Right atrium auricular region (tissue), 2 donors: ENCODE measurements at places on chromosomes 5 and 9. TPM values are rescaled to one million over a fixed set of nuclear protein-coding genes. Genes with fewer than 3 reads are reported as not detected.

Gene SOX30
- total RNA-seq: not detected

Gene IFNA21
- not detected for total RNA-seq

Gene OMD
- 22.7 TPM for total RNA-seq

Gene PRUNE2
- total RNA-seq: 28.5 TPM

Gene MOB3B
- total RNA-seq: 2.9 TPM

Gene GPR150
- not detected for total RNA-seq

Gene FOXD4L5
- not detected for total RNA-seq

Gene PROB1
- total RNA-seq: 15.8 TPM

DNA sequence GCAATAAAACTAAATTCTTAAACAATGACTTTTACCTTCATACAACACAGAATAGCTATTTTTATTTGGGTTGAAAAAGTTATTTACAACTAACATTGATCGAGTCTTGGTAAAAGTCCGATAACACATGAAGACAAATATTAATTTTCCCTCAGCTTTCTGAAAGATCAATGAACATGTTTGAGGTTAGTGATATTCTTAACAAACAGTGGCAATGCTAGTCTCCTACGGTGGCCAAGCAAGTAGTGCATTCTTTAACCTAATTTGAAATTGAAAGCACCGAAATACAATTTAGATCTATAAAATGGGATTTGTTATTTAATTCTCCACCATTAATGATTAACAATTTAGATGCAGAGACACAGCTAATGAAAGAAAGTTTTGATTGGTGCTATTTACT lies 435.1 kb downstream of the HCN1 start:
- no peak overlapping the region for H3K27ac ChIP-seq
- H3K27me3 ChIP-seq: no peaks in the 10 kb centered on the region
- no peak overlapping the region for H3K4me3 ChIP-seq
- DNase-seq: no peak

DNA sequence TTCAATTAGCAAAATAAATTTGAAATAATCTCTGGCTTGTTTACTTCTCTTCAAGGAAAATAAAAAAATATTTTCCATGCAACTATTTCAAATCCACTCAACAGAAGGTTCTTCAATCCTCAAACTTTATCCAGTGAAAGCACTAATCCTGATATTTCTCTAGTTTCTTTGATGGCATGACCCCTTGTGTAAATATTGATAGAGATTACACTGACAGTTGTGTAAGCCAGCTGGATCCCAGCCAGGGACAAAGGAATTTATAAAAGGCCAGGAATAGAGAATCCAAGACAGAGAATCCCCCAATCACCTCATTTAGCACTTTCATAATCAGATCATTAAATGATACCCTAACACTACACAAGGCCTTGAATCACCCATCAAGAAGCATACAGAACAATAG lies 135.2 kb downstream of the GNA14 start:
- no peaks in the 10 kb centered on the region for H3K36me3 ChIP-seq
- DNase-seq: no peak
- H3K4me3 ChIP-seq: no peak overlapping the region
- no peaks in the 10 kb centered on the region for H3K27me3 ChIP-seq
- H3K4me1 ChIP-seq: no peaks in the 10 kb centered on the region

DNA sequence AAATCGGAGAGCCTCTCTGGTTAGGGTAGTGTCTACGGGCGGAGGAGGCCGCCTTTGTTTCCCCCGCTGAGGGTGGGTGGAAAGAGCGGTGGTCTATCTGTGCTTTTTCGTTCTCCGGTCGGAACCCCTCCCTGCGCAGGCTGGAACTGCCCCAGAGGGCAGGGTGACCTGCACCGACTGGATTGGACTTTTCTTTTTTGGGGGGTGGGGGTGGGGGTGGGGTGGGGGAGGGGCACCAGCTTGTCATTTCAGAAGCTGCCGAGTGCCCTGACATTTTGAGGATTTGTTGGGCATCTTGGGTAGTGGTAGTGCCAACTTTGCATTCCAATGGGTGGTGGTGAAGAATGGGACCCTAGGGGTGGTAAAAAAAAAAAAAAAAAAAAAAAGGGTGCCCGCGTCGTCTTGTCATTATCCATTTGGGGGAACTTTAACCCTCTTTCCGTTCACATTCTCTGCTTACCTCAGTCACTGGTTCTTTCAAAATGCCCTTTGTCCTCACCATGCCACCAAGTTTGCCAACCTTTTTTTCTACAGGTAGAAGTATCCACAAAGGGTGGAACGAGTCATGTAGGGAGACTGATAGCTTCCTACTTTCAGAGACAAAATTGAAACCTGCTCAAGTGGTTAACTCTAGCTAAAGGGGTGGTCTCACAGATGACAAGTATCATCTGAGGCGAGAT lies 1.3 kb downstream of the UBE2R2 start:
- peak overlapping the region; percentile 83 for H3K4me3 ChIP-seq
- H3K27ac ChIP-seq: peak overlapping the region; percentile 98
- H3K4me1 ChIP-seq: peaks cover 59% of the 10 kb centered on the region

DNA sequence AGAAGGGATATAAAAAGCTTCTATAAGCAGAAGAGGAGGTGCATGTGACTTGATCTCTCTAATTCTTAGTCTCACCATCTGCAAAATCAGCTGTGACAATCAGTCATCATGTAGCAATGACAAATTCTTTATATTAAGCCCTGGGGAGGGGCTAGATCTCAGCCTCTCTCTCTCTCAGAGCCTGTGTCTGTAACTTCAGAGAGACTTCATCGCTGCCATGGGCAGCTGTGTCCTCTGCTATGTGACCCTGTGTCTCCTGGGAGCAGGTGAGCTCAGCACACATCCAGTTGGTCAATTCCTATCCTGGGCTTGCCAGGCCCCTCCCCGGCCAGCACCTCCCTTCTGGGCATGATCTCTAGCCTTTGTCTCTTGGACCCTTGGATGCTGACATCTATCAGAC lies 109.6 kb downstream of the ANKRD18B start:
- no peak overlapping the region for H3K27ac ChIP-seq
- no peaks in the 10 kb centered on the region for H3K4me1 ChIP-seq
- H3K36me3 ChIP-seq: no peaks in the 10 kb centered on the region
- DNase-seq: no peak
- no peaks in the 10 kb centered on the region for H3K27me3 ChIP-seq
- H3K4me3 ChIP-seq: no peak overlapping the region

DNA sequence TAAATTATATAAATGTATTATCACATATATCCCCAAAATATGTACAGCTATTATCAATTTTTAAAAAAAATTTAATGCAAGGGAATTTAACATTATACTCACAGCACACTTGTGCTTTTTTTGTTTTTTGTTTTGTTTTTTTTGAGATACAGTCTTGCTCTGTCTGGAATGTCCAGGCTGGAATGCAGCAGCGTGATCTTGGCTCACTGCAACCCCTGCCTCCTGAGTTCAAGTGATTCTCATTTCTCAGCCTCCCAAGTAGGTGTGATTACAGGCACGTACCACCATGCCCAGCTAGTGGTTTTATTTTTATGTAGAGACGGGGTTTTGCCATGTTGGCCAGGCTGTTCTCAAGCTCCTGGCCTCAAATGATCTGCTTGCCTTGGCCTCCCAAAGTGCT lies 58.3 kb downstream of the GLIS3 start:
- no peaks in the 10 kb centered on the region for H3K4me1 ChIP-seq
- no peaks in the 10 kb centered on the region for H3K36me3 ChIP-seq
- DNase-seq: no peak
- no peaks in the 10 kb centered on the region for H3K27me3 ChIP-seq

GRCh38 chr5:127192836-127193338 lies 97.7 kb upstream of the MEGF10 start:
- H3K27me3 ChIP-seq: no peaks in the 10 kb centered on the region
- no peak overlapping the region for H3K4me3 ChIP-seq
- H3K27ac ChIP-seq: no peak overlapping the region

DNA sequence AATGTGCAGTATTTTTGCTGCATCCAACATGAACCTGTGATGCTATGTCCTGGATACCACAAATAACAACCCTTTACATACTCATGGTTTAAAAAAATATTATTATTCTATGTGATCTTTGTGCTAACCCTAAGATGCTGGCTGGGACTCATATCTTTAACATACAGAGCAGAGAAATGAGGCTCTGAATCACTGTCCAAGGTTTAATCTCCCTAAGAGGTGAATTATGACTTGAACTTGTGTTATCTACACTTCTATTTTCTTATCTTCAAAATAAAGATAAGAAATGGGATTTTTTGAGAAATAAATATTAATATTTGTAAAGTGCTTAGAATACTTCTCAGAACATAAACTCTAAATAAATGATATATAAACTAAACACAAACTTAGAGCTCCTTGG lies 68.8 kb upstream of the GRIA1 start:
- H3K27ac ChIP-seq: no peak overlapping the region
- H3K4me3 ChIP-seq: no peak overlapping the region
- DNase-seq: no peak
- no peaks in the 10 kb centered on the region for H3K27me3 ChIP-seq
- no peaks in the 10 kb centered on the region for H3K4me1 ChIP-seq
- no peaks in the 10 kb centered on the region for H3K36me3 ChIP-seq

DNA sequence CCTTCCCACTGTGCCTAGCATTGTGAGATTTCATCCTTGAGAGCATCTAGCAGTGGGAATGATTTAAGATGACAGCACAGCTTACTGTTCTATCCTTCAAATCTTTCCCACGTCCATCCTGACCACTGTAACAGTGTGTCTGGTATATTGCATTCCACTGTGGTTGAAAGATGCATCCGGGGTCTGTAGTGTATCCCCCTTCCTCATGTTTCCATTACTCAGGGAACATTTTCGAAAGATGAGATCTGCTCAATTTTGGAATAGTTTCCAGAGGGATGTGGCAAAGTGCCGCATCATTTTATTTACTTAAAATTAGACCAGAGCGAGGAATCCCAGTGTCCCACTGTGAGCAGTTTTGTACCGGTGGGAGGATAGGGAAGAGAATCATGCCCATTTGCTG lies 407.1 kb upstream of the PAPPA start:
- DNase-seq: no peak
- no peaks in the 10 kb centered on the region for H3K36me3 ChIP-seq
- no peak overlapping the region for H3K27ac ChIP-seq
- no peaks in the 10 kb centered on the region for H3K4me1 ChIP-seq
- no peak overlapping the region for H3K4me3 ChIP-seq

DNA sequence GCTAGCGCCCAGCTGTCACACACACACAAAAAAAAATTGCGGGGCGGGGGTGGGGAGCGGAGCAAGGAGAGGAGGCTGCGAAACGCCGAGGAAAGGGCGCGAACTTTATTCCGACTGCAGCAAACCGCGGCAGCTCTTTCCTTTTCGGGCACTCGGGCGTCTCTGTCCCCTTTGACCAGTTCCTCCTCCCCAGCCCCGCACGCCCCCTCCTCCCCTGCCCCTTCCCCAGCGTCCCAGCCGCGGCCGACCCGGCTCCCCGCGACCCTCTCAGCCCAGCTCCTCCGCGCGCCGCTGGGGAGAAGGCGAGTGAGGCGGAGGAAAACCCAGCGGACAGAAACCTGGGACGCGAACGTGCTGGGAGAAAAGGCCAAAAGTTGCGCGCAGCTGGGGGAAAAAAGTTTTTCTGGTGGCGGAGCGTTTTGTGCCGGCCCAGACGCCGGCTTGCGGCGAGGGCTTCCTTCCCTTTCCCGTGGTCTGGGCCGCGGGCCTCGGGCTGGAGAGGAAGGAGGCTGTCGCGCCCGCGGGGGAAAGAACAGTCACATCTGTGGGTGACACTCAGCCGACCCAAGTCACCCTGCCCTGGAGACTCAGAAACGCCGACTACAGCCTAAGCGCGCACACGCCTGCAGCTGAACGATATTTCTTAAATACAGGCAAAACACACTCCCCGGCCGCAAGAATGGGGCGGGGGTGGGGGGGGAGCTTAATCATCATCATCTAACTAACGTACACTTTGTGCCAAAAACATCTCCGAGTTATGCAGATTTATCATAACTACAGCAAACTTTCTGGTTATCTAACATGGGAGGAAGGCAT lies 1.1 kb upstream of the BNC2 start:
- H3K27me3 ChIP-seq: no peaks in the 10 kb centered on the region
- peak; percentile 74 for DNase-seq
- H3K27ac ChIP-seq: peak overlapping the region; percentile 86
- H3K36me3 ChIP-seq: no peaks in the 10 kb centered on the region
- H3K4me1 ChIP-seq: no peaks in the 10 kb centered on the region

- H3K4me1 ChIP-seq: peaks cover 6% of the 10 kb centered on the region
- no peaks in the 10 kb centered on the region for H3K36me3 ChIP-seq
- no peaks in the 10 kb centered on the region for H3K27me3 ChIP-seq
- no peak overlapping the region for H3K27ac ChIP-seq
- no peak for DNase-seq
- no peak overlapping the region for H3K4me3 ChIP-seq
Observed at GRCh38 chr5:161406880-161407279, 139.6 kb downstream of the GABRB2 start.

DNA sequence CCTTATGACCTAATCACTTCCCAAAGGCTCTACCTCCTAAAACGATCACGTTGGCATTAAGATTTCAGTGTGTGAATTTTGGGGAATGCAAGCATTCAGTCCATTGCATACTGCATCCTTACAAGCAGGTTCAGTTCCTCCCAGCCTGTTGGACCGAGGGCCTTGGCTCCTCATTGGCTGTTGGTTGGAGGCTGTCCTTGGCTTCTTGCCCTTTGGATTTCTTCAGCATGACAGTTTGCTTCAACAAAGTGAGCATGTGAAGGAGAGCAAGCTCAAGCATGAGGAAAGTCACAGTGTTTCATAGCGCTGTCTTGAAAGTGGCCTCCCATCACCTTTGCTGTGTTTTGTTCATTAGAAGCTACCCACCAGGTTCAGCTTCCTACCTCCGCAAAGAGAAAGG lies 109.5 kb downstream of the GADD45G start:
- no peak for DNase-seq
- no peaks in the 10 kb centered on the region for H3K4me1 ChIP-seq
- H3K27ac ChIP-seq: no peak overlapping the region
- H3K36me3 ChIP-seq: no peaks in the 10 kb centered on the region

DNA sequence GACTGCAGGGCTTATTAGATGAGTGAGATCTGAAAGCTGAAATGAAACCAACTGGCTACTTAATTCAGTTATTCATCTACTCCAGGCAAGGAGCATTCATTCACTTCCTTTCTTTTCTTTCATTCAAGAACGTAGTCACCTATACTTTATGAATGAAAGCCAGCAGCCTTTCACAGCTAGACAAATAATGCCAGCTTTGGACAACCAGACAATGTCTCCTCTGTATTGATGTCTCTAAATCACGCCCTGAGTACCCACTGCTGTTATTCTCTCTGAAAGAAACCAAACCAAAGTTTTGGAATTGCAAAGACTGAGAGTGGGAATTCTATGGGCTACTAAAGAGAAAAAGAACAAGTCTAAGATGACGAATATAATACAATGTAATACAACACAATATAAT lies 121.2 kb upstream of the PTPN3 start:
- no peaks in the 10 kb centered on the region for H3K4me1 ChIP-seq
- H3K27ac ChIP-seq: no peak overlapping the region
- no peaks in the 10 kb centered on the region for H3K36me3 ChIP-seq
- H3K4me3 ChIP-seq: no peak overlapping the region
- DNase-seq: no peak
- no peaks in the 10 kb centered on the region for H3K27me3 ChIP-seq

DNA sequence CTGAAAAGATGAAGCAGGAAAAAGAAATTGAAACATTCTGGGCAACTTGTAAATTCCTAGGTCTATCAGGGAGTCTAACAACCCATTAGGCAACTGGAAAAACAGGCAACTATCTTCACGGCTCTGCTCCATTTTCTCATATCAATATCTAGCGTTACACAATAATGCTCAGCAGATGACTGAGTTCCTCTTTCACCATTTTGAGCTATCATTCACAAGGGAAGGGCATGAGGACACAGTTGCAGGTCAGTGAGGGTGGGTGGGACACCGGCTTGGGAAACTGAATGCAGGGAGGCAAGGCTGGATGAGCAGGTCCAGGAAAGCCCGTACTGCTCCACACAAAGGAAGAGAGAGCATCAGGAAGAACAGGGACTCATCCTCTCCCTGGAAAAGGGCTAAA lies 67.0 kb downstream of the FRMD3 start:
- H3K27ac ChIP-seq: peak overlapping the region; percentile 47
- no peak overlapping the region for H3K4me3 ChIP-seq
- H3K4me1 ChIP-seq: no peaks in the 10 kb centered on the region
- H3K27me3 ChIP-seq: no peaks in the 10 kb centered on the region
- no peaks in the 10 kb centered on the region for H3K36me3 ChIP-seq
- no peak for DNase-seq
